ENCODE measurements at places on chromosomes 12 and 14.

- DNase-seq: no peak
Measured at GRCh38 chr14:24066496-24067132, 4.7 kb upstream of the CPNE6 start.

DNA sequence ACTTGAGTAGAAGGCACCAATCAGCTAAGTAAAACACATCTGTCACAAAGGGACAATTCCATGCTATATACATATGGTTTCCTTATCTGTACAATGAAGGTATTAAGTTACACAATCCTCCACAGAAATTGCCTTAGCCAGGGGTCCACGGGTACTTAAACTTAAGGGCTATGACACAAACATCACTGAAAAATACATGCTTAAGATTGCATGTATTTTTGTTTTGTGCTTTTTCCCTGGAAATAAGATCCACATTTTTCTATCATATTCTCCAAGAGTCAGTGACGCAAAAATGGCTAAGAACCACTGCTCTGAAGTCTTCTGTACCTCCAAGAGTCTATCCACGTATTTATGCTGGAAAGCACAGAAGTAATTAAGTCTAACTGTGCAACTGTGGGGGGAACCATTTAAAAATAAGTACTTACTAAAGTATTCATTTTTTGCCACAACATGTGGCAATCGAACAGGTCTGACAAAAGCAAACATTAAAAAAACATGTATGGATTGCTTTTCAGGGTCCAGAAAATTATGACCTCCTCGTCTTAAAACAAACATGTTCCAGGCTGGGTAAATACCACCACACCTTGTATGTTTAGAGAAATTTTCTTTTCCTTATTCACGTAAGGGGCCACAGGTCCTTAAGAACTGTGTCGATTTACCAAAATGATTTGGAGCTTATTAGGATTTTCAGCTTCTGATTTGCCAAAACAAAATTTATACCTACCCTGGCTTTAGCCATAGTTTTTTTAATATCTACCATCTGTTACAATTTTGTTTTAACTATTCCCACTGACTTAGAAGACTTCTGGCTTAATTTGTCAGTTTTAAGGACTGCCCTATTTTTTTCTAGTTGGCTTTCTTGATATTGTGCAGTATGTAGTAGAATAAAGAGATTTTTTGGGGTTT is 2.8 kb downstream of the SLC38A2 start:
- DNase-seq: no peak

GRCh38 chr14:37118673-37119366 is 53.6 kb downstream of the SLC25A21 start:
- no peak for DNase-seq

GRCh38 chr14:104752423-104752734 is 568 bp upstream of the SIVA1 start:
- no peak for DNase-seq

GRCh38 chr14:53953002-53953827 is 3.4 kb downstream of the BMP4 start:
- peak; percentile 93 for DNase-seq

DNA sequence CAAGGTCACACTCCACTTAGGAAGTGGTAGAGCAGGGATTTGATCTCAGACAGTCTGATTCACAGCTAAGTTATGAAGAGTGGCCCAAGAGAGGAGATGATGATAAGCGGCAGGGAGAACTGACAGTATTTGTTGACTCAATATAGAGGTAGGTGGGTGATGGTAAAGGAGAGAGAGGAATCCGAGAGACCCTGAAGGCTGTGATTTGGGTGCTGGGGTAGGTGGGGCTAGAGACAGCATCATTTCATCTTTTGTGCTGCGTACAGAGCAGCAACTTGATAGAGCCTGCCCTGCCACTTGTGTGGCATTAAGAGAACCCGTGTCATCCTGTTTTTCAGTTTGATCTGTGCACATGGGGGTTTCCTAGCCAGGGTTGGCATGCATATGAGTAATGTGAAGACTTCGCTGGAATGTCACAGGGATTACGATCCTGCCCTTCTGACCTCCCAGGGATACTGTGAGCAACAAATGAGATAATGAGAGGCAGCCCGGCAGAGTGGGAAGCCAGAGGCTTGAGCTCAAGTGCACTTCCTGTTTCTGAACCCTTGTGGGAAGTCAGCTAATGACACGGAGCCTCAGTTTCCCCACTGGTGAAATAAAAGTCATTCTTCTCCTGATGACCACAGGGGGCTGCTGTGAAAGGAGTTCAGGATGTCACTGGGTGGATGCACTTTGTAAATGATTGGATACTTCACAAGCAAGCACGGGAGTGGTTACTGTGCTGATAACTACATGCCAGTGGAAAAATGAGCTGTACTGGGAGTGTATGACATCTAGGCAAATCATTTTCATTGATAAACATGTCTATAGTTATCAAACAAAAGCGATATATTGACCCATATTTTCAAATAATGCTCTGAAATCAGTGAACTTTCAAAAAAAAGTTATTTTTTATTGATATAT is 59.5 kb upstream of the IGF1 start:
- no peak for DNase-seq

DNA sequence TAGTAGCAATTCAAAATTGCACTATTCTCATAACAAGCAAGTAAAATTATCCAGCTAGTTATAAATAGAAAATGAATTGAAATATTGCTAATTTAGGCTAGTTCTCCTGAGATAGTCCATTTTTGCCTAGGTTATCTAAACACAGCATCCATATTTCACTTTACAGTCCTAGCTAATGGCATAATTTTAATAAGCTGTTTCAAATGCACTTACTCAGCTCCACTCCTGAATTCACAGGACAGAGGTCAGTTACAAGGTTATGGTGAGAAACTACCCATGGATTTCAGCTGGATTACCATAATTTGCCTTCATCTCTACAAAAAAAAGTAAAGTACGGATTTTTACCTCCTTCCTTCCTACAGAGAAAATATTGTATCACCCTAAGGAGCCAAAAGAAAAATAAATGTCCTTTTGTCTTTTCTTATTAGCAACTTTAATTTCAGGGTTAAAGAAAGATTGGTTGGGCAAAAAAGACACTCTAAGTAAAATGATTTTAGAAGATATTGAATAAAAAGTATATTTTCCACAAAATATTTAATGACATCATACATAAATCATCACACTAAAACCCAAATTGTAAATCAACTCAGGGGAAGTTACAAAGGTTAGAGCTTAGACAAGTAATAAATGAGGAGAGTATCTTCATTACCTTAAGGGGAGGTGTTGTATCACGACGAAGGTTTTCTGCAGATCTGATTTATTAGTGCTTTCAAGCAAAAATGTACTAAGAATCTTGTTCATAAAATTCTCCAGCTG is 377.4 kb downstream of the C12orf50 start:
- DNase-seq: no peak

DNA sequence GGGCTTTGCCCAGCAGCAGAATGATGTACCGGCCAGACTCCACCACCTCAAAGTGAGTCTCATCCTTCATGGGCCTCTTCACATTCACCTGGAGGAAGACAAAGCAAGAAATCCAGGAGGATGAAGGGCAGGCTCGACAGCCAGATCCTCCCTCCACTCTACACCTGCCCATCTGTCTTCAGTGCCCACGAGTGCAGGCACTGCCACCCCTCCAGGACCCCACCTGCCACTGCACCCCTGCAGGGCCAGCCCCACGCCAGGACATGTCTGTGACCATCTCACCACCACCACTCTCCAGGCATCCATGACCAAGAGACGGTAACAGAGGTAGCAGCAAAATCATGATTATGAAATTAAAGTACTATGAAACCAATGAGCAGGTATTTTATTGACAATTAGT is 84.3 kb upstream of the ANO2 start:
- no peak for DNase-seq

DNA sequence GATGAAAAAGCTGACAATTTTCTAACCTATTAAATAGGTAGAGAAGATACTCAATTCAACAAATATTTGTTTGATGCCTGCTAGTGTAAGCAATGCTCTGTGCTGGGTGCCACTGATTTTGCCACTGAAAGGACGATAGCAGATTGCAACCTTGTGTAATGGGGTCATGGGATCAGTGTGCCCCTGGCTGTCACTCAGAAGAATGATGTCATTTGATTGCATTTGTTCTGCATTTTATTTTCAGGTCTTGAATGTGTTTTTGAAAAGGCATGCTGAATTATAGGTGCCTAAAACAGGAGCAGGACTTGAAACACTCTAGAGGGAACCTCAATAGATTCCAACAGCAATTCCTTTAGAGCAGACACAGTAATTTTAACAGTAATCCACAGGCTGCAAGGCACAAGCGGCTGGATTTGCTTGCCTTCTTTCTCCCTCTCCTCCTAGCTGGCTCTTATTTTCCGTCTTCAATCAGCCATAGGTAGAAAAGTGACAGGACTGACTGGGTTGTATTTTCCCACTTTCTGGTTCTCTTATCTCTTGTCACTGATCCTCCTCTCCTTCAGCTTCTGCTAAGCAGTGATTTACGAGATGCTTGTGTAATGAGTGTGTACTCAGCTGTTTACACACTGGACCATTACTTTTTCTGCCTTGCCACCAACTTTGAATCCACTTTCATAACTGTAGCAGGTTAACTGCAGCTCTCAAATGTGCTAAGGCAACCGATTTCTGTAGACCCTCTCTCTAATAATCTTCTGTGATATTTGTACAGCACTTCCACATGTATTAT is 4.1 kb downstream of the PLXNC1 start:
- no peak for DNase-seq

DNA sequence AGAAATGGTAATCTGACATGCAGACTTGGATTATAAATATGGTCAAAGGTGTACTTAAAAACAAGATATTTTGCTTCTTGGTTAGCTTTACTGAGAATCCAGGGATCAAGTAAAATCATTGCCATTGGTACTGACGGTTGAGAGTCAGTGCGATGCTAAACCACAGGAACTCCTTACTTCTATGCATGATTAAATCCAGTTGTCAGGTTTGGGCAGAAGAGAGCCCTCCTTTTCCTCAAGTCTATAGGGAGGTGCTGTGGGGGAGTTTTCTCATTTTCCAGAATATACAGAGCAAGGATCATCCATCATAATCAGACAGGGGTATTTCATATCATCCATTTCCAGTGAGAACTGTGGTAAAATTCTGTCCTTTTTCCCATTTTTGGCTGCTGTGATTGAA is 839.1 kb downstream of the NRXN3 start:
- no peak for DNase-seq

DNA sequence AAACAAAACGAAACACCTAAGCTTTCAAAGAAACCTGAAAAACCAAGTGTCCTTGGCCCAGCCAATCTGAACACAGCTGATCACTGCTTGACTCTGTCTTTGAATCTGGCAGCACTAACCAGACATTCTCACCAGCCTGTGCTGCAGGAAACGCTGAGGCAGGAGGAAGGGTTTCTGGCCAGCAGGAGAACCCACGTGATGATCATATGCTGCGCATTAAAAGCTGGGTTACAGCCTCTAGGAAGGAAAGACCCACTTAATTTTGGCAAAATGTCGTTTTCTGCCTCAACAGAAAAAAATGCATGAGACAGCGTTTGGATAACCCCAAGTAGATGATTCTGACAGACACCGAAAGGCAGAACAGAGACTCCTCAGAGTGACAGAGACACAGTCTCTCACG is 9.8 kb downstream of the APPL2 start:
- peak; percentile 49 for DNase-seq

- DNase-seq: no peak
Measured at GRCh38 chr12:46222636-46223035, 46.2 kb downstream of the SLC38A1 start.

- DNase-seq: no peak
Measured at GRCh38 chr12:78680596-78680995, 184.0 kb upstream of the SYT1 start.

DNA sequence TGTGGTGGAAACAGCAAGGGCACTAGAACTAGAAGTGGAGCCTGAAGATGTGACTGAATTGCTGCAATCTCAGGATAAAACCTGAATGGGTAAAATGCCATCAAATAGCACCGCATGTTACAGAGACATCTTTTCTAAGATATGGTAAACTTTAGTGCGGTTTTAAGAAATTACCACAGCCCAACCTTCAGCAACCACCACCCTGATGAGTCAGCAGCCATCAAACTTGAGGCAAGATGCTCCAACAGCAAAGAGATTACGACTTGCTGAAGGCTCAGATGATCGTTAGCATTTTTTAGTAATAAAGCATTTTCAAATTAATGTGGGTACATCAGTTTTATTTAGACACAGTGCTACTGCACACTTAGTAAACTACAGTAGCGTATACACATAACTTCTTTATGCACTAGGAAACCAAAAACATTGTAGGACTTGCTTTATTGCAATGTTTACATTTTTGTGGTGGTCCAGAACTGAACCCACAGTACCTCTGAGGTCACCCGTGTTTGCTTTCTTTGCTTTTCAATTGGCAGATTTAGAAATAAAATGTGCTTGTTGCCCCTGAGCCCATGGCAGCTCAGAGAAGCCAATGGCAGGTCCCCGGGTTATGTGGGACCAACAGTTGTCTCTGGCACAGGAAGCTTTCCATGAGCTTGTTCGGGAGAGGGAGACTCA is 15.9 kb downstream of the GOLGA3 start:
- DNase-seq: no peak

- no peak for DNase-seq
Measured at GRCh38 chr14:94267352-94267751, 25.7 kb downstream of the SERPINA10 start.

DNA sequence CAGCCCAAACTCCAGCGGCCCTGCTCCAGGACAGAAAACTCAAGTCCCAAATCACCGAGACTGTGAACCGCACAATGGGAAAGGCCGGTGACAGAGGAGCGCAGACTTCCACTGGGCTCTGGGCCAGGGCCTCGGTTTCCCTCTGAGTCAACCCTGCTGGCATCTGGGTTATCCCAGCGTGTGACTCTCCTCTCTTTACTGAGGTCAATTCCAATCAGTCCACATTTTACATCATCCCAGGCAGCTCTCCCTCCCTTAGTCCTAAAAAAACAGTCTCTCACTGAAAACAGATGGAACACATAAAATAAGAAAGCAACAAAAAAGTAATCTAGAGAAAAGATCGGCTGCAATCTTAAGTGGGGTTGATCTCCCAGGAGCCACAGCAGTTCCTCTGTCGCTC is 36.9 kb downstream of the ITPK1 start:
- DNase-seq: no peak

DNA sequence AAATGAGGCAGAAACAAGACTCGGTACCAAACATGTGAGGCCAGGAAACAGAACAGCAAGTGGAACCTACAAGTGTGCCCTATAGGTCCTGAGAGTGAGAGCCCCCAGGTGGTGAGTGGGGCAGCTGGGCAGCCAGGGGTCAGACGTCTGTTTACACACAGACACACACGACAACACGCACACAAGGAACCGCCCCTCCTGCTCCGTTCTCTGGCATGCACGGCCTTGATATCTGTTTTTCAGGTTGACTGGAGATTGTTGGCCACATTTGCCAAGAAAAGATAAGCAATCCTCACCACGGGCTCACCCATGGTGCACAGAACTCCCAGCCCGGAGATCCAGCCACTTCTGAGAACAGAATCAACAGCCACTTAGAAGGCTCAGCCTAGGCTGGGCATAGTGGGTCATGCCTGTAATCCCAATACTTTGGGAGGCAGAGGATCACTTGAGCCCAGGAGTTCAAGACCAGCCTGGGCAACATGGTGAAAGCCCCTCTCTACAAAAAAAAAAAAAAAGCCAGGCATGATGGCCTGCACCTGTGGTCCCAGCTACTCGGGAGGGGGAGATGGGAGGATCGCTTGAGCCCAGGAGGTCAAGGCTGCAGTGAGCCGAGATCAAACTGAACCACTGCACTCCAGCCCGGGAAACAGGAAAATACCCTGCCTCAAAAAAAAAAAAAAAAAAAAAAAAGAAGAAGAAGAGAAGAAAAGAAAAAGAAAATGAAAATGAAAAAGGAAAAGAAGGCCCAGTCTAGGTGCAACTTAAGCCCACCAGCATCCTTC is 19.4 kb upstream of the EIF5 start:
- no peak for DNase-seq

Data from ovary (tissue), 10 donors.